ENCODE measurements at places on chromosomes 6 and 20. TPM values are rescaled to one million over a fixed set of nuclear protein-coding genes. Genes with fewer than 3 reads are reported as not detected.

The SLC39A7 gene
- total RNA-seq: 195 TPM

The INSM1 gene
- total RNA-seq: not detected

The LAMA5 gene
- 63.7 TPM for total RNA-seq

The TMX4 gene
- total RNA-seq: 12.3 TPM

The PCMTD2 gene
- total RNA-seq: 41.3 TPM

The SNHG17 gene
- 5.1 TPM for total RNA-seq

The OSTM1 gene
- 13.1 TPM for total RNA-seq

The EYA4 gene
- under 0.01 TPM for total RNA-seq

The RPRD1B gene
- 12.2 TPM for total RNA-seq

The CENPW gene
- 7.9 TPM for total RNA-seq

The BACH2 gene
- total RNA-seq: 0.35 TPM

The ASIP gene
- total RNA-seq: not detected

The KIFC1 gene
- 0.35 TPM for total RNA-seq

The GABRR1 gene
- total RNA-seq: not detected

The IRF4 gene
- total RNA-seq: not detected

The ANKRD66 gene
- total RNA-seq: not detected

The SPINT4 gene
- total RNA-seq: not detected

The GPR6 gene
- total RNA-seq: not detected

The SNAP91 gene
- under 0.01 TPM for total RNA-seq

The TSPO2 gene
- total RNA-seq: not detected

The SYCP2L gene
- total RNA-seq: 0.08 TPM

The CLDN20 gene
- not detected for total RNA-seq

The CYP39A1 gene
- total RNA-seq: 2.1 TPM

The POLR1C gene
- 31.5 TPM for total RNA-seq

The CTCFL gene
- total RNA-seq: not detected

The LGSN gene
- total RNA-seq: not detected

The DACT2 gene
- 0.82 TPM for total RNA-seq

The HLA-DMB gene
- total RNA-seq: 0.08 TPM

The TMC2 gene
- not detected for total RNA-seq

The RNF39 gene
- total RNA-seq: not detected

The COL9A3 gene
- 0.30 TPM for total RNA-seq

The BHLHE23 gene
- not detected for total RNA-seq

The RFX6 gene
- total RNA-seq: not detected

The SOX4 gene
- total RNA-seq: 61.5 TPM

The ZNF217 gene
- total RNA-seq: 23.3 TPM

The FBXO9 gene
- total RNA-seq: 25.9 TPM

Measured in smooth muscle cell of the coronary artery (primary cell).